Thyroid gland (tissue), 4 donors: ENCODE measurements at places on chromosomes 16 and 17. TPM values are rescaled to one million over a fixed set of nuclear protein-coding genes. Genes with fewer than 3 reads are reported as not detected.
A peak's percentile ranks its signal among the peaks of the same experiment; 100 is the strongest.

DNA sequence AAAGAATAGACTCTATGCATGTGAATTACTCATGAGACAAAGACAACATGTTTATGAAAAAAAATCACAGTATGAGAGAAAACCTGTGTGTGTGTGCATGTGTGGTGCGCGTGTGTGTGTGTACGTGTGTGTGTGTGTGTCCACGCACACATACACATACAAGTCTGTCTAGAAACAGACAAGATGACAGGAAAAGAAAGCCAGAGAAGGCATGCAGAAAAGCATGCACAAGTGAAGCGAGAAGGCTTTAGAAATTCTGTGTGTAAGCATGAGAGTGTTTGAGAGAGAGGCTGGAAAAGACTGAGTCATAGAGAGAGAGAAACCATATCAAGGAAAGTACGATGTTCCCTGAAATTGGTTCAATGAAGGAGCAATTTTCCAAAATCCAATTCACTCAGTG lies 566.4 kb upstream of the C16orf82 start:
- DNase-seq = no peak
- H3K27me3 ChIP-seq = no peaks in the 10 kb centered on the region
- H3K27ac ChIP-seq = no peak overlapping the region
- H3K4me3 ChIP-seq = no peak overlapping the region
- no peaks in the 10 kb centered on the region for H3K36me3 ChIP-seq

GRCh38 chr17:73933871-73934270 lies 269.6 kb upstream of the RPL38 start:
- no peak overlapping the region for H3K4me3 ChIP-seq
- no peaks in the 10 kb centered on the region for H3K27me3 ChIP-seq
- DNase-seq = no peak
- H3K36me3 ChIP-seq = no peaks in the 10 kb centered on the region
- no peak overlapping the region for H3K27ac ChIP-seq

DNA sequence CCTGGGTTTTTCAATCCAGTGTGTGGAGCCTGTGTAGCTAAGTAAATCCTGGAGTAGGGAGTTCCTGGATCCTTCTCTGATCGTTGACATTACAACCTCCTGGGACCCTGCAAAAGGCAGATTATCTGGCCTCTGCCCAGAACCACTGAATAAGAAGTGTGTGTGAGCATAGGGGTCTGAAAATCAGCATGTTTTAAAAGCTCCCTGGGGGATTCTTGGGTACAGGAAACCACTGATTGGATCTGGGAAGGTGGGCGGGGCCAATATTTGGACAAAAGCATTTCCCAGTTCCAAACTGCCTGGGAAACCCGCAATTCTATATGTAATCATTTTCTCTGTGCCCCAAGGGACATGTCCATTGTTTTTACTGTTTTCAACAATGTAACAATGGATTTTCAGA lies 27.2 kb upstream of the BEAN1 start:
- no peak overlapping the region for H3K4me3 ChIP-seq
- H3K4me1 ChIP-seq = peaks cover 7% of the 10 kb centered on the region
- peaks cover 10% of the 10 kb centered on the region for H3K36me3 ChIP-seq

- DNase-seq = peak; percentile 64
- peaks cover 13% of the 10 kb centered on the region for H3K4me1 ChIP-seq
- H3K36me3 ChIP-seq = no peaks in the 10 kb centered on the region
- no peaks in the 10 kb centered on the region for H3K27me3 ChIP-seq
- peak overlapping the region; percentile 25 for H3K27ac ChIP-seq
Measured at GRCh38 chr17:76427501-76428231, 25.3 kb downstream of the UBE2O start.

NUP93 gene
- 77.6 TPM for total RNA-seq
